ENCODE measurements at places on chromosomes 1 and 21.

DNA sequence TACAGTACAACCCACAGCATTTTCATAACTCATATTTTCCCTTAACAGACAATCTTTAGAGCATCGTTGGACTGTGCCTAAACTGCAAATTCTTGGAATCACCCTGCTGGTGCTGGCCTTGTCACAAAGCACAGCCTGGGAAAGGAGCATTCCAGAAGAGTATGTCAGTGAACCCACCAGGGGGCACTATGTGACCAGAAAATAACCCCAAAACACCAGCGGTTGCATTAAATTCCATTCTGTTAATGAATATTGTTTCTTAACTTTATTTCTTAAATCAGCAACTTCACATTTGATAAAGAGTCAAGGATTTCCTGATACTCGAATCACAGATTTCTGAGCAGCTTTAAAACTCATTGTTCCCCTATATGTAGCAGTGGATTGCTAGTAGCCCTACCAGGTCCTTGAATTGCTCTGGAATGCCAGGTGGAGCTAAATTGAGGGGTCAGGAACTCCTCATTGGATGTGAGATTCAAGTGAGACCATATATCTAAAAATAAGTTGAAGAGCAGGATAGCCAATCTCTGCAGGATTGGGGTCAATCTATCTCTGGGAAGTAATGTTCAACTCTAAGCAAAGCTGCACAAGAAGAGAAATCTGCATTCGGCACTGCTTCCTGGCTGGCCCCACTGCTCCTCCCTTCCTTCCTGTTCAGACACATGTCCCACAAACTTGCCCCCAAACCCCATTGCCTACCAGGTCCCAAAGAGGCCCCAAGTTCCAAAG, 12.7 kb upstream of the RAB4A start:
- DNase-seq = peak; percentile 37

GRCh38 chr1:53328541-53329499, 950 bp upstream of the LRP8 start:
- DNase-seq = peak; percentile 32

DNA sequence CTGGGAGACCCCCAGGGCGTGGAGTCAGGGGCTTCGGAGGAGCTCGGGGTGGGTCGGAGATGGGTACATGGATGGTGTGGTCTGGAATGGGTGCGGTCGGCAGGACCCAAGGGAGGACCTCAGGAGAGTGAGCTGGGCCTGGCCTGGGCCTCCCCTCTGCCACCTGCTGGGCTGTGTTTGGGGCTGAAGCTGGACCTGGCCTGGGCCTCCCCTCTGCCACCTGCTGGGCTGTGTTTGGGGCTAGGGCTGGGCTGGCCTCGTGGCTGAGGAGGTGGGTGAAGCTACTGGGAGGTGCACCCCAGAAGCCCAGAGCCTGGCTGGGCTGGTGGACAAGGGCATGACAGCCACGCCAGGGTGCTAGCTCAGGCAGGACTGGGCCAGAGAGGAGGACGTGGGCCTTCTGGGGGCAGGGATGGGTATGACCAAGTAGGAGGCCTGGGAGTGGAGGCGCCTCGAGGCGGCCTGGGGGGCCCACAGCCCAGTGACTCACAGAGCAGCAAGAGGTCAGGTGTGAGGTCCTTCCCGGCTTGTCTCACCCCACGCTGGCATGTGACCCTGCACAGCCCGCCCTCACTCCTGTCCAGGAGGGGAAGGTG, 14.5 kb downstream of the SAMD11 start:
- no peak for DNase-seq

GRCh38 chr1:175788586-175789252, 45.3 kb upstream of the TNR start:
- DNase-seq = no peak

DNA sequence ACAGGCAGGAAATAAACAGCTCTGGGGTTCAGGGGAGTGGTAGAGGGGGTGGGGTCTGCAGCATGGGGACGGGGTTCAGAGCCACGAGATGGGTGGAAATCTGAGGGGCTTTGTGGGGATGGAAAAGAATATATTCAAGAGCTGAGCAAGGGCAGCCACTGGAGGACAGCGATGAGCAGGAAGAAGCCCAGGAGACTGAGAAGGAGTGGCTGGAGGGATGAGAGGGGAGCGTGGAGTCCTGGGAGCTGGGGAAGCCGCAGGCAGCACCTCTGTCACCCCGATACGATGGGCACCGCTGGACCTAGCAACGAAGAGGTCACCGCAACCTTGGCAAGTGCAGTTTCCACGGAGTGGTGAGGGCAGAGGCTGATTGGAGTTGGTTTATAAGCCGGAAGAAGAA, 10.0 kb upstream of the KCNAB2 start:
- DNase-seq = no peak

GRCh38 chr1:157838966-157839365, 2.6 kb downstream of the CD5L start:
- no peak for DNase-seq

DNA sequence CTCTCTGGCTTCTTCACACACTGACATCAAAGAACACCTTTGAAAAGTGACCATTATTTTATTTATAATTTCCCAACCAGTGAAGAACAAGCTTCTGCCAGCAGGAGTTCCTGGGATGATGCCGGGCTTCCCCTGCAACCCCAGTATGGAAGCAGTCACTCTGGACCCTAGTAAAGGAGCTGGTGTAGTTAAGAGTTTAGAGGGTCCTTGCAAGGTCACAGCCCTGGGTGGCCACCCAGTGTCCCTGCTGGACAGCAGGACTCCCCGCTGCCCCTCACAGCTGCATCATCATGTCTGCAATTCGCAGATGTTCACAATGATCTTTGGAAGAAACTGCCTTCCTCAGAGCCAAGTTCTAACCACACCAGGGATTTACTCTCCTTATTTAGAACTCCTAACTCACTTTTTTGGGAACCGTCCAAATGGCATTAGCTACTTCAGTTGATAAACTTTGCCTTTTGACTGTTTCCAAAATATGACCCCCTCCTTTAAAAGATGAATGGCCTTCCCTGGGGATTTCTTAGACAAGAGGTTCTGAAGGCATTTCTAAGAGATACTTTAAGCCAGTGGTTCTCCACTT, 90.6 kb downstream of the HIVEP3 start:
- no peak for DNase-seq

DNA sequence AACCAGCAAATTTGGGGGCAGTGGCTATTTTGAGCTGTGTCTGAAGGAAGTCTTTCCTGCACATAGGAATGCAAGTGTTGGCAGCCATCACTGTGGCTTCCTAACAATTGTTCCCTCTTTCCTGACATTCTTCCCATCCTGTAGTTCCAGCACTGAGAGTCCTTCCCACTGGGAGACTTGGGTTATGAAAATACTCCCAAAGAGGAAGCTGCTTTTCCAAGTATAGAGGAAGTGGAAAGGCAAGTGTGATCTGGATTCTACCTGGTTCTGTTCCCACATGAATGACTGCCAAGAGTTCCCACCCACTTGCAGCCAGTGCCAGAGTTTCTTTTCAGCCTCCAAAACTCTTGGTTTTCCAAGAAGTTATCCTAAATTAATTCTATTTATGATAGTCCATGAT, 98.5 kb upstream of the CD53 start:
- no peak for DNase-seq

DNA sequence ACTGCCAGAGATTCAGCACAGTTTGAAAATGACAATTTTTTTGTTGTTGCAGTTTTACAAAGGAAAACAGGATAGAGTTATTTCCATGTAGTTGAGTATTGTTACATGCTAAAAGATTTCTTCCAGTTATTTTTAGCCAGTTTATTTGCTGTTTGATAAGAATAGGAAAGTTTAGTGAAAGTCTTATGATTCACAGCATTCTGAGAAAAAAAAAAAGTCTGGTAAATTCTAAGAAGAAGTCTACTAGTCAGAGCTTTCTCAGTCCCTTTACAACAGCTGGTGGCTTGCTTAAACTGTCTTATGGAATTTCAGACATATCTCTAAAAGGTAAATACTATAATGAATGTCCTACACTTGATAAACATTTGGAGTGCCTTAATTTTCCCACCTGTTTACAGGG, 341.7 kb downstream of the DSCAM start:
- DNase-seq = no peak

DNA sequence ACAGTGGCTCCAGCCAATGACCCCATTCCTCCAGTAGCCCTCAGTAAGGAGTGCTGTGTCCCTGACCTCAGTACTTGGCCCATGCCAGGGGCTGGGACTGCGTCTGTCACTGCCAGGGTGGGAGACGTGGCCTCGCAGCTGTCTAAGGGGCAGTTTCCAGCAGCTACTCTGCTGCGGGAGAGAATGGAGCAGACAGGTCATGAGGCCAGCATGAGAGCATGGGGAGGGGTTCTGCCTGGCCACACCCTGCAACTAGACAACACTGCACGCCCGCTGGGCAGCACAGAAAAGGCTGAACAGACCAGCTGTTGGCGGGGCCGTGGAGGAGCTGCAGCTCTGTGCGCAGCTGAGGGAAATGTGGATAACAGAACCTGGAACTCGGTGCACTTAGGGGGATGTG, 91.6 kb upstream of the COL6A1 start:
- peak; percentile 57 for DNase-seq

- peak; percentile 55 for DNase-seq
Measured at GRCh38 chr1:32724678-32725614, 22.4 kb upstream of the SYNC start.

DNA sequence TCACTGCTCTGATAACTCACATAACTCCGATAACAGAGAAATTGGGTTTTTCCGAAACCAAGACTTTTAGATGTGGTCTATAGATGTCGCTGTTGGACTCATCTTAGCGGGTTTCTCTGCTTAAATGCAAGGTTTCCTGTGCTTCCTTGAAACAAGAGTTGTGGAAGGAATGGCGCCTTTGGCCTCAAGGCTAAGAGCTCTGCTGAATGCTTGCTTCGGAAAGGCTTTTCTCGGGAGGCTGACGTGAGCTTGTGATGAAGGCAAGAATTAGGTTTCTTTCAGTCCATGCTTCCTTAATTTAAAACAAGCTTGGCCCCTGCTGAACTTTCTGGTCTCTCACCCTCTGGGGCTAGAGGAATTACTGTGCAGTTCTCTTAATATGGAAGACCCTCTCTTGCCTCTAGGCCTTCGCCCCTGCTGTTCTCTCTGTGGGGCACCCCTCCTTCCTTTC, 113.5 kb downstream of the MAP3K21 start:
- DNase-seq = no peak

- no peak for DNase-seq
Measured at GRCh38 chr1:95396557-95396956, 162.5 kb downstream of the RWDD3 start.

DNA sequence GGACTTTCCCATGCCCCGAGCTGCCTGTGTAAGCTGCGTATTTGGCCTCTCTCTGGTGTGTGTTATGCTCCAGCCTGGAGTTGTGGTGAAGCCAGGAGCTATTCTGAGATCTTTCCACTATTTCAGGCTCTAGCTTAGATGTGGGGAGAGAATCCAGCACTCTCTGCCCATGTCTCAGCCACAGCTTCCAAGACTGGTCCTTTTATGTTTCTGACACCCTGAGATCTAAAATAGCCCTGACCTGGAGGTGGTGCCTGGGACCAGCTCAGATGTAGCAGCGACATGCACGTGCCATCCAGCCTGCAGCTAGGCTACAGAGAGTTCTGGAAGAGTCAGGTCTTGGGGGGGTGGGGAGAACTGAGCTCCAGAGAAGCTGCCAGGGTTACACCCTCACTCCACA, 76.5 kb downstream of the TENT5C start:
- DNase-seq = peak; percentile 50

- no peak for DNase-seq
Measured at GRCh38 chr1:214008347-214008746, 20.6 kb downstream of the PROX1 start.

DNA sequence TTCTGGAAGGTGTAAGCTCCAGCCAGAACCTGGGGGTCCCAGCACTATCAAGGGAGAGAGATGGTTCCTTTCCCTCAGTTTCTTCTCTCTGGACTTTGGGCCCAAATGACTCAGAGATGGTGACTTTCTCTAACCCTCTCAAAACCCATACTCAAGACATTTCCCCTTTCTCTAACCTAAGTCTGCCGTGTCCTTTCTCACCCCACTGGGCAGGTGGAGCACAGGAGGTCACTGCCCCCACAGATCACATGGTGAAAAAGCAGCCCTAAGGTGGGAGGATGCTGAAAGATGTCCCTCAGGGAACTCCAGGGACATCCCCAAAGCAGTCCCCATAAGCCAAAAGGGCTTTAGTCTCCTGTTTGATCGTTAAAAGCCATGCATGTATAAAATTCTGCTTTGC, 173.7 kb downstream of the HIVEP3 start:
- DNase-seq = no peak

GRCh38 chr1:55070293-55071164, 31.2 kb downstream of the PCSK9 start:
- no peak for DNase-seq

- no peak for DNase-seq
Measured at GRCh38 chr1:154306151-154306550, 14.7 kb upstream of the AQP10 start.

DNA sequence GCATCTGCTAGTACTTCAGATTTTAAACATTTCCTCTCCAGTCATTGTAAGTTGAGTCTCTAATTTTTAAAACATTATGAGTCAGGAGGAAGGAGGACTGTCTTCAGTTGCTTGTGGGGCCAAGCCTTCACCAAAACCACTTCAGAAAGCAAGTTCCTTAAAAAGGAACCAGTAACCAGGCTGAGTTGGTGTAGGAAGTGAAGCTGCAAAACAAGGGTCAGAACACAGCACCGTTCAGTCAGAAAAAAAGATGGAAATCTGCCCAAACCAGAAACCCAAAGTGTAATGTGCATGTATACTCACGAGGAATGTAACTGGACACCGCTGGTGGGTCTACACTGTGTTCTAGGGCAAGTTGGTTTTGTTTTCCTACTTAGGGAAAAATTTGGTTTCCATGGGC, 402.1 kb downstream of the SETD4 start:
- DNase-seq = no peak

DNA sequence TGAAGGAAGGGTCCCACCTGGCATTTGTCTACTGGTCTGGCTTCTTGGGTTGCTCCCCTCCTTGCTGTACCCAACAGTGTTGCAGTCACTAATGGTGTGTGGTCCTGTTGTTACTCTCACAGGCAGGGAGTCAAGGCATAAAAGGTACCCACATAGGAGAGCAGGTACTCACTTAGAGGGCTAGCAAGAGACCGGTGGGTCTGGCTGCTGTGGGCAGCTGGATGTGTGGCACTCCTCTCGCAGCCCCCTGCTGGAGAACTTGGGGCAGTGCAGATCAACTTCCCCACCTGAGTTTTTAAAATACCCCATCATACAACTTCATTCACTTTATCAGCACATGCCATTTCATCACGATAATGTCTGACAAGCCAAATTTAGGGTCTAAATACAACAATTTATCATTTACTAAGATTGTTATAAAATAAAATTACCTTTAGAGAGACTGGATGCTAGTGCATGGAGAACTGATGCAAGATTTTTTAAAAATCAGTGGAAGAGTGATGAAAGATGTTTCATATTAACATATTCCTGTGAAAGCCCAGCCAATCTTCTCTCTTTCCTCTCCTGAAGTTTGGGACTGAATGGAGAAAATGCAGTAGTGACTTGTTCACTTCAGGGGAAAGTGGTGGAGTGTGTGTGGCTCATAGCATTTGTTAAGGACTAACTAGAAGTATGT, 42.8 kb downstream of the ACP6 start:
- peak; percentile 66 for DNase-seq
